NCI-H1694 (cell line): ENCODE measurements at places on chromosomes 11 and 22.

GRCh38 chr11:72738199-72739141, 13.7 kb downstream of the ARAP1 start:
- no peak for DNase-seq

GRCh38 chr11:105100981-105101630, 38.5 kb downstream of the CARD18 start:
- no peak for DNase-seq

DNA sequence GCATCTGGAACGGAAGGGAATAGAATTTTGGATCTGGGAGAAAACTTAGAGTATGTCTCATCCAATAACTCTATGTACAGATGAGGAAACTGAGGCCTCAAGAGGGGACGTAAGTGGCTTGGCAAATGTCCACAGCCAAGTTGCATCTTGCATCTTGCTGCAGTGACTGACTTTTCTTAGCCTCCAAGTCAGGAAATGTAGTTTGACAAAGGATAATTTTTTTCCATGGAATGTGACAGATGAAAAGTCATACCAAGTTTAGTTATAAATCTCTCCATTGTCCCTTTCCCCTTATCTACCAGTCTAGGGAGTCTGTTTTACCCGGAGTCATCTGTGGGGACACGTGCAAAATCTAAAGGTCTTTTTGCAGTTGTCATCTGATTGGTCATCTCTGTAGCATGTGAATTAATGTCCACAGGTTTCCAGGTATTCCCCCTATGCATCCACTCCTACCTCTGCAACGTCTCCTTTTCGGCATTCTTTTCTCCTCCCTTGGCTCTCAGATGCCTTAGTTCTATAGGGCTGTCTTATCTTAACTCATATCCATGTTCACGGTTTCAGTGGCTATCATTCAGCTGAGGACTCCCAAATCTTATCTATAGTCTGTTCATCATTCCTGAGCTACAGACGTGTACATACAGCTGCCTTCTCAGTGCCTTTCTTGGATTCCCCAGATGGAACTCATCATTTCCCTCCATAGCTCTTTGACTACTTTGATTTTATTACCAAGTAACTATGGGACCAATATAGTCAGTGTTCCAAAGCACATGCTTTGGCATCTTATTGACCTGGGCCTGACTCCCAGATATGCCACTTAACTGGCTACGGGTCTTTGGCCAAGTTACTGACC, 139.5 kb upstream of the TIMP3 start:
- DNase-seq, result no peak

DNA sequence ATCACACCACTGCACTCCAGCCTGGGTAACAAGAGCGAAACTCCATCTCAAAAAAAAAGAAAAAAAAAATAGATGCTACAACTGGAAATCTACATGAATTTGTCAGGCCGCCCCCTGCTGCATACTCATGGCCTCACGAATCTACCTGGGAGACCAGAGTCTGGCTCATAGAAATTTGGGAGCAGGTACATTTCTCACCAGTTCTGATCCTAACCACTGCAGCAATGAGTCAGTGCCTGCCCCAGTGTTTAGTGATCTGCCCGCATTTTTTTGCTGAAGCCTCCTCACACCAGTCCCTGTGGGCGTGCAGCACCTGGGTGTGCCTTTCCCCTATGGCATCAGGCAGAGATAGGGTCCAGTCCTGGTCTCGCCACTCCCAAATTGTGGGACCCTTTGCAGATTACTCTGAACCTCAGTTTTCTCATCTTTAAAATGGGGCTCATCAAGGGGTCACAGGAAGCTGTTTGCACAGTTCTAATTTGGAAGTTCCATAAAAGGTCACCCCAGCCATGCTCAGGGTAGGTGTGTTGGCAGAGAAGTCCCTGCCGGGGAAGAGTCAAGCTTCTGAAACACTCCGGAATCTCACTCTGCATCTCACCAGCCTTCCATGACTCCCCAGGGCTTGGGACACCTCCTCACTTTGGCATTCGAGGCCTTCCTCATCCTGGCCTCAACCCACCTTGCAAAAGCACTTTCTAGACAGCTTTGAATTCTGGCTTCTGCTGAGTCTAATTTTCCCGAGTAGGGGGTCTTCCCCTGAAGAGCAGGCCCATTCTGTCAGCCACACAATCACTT, 39.3 kb upstream of the LINC01488 start:
- no peak for DNase-seq

- DNase-seq, result no peak
Observed at GRCh38 chr11:59875856-59876519, 2.6 kb upstream of the OOSP3 start.

- DNase-seq, result no peak
Observed at GRCh38 chr11:129006161-129006560, 63.5 kb upstream of the TP53AIP1 start.

DNA sequence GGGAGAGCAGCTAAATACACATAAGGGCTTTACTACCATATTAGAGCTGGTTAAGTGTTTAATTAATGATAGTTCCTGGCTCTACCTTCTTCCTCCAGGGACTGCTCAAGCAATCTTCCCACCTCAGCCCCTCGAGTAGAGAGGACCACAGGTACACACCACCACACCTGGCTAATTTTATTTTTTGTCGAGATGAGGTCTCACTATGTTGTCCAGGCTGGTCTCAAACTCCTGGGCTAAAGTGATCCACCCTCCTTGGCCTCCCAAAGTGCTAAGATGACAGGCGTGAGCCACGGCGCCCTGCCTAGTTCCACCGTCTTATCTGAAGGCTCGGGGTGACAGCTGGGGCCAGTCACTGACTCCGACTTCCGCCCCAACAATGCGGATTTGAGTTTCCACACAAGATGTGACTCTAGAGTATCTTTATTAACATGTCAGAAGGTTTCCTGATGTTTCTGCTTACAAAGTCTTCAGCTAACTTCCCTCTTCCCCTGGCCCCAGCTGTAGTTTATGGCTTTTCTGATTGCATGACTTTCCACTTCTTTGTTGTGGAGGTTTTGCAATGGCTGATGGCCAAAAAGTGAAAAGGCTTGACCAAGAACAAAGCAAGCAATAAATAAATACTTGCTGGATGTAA, 16.8 kb downstream of the TPST2 start:
- no peak for DNase-seq

GRCh38 chr11:26677566-26677965, 44.3 kb downstream of the SLC5A12 start:
- DNase-seq, result no peak

DNA sequence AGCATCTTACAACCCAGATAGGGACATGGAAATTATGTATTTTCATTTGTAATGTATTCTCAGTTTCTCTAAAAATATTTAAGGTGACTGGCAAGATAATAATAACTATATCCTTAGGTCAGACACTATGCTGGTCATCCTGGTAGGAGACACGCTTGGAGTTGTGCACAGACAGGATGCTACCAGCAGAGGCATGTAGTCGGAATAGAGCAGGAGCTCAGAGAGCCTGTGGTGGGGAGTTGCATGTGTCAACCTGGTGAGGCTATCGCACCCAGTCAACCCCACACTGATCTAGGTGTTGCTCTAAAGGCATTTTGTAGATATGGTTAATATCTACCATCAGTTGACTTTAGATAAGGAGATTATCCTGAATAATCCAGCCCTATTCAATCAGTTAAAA, 318.5 kb downstream of the MIAT start:
- DNase-seq, result no peak

DNA sequence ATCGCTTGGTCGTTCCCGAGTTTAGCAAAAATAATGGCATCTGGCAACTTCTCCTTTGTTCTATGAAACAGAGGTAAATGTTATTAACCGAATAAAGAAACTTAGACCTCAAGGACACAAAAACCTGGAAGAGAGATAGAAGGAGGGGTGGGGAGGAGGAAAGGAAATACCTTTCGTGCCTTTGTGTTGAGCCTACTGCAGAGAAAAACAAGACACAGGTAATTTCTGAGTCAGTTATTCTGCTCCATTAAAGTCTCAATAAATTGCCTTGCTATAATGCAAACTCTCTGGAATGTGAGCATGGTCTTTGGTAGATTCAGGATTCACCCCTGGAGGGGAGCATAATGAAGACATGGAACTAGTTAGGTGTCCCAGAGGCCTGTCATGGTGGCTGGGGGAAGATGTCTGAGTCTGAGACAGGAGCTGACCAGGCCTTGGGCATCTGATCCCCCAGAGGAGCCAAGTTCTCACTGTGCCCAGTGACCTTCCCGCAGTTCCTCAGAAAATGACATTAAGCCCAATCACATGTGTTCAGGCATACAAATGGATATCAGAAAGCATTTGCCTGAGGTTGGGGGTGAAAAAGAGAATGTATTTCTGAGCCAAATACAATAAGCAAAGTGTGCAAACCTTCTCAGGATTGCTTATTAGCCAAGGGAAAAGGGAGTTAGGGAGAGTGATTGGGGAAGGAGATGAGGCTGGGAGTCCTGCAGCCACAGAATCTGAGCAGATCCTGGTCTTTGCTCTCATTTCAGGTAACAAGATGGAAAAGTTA, 72.6 kb upstream of the CADM1 start:
- no peak for DNase-seq

- DNase-seq, result no peak
Observed at GRCh38 chr22:39182478-39183030, 30.1 kb upstream of the CBX7 start.

GRCh38 chr22:41919357-41920224, 4.7 kb upstream of the SHISA8 start:
- DNase-seq, result no peak

DNA sequence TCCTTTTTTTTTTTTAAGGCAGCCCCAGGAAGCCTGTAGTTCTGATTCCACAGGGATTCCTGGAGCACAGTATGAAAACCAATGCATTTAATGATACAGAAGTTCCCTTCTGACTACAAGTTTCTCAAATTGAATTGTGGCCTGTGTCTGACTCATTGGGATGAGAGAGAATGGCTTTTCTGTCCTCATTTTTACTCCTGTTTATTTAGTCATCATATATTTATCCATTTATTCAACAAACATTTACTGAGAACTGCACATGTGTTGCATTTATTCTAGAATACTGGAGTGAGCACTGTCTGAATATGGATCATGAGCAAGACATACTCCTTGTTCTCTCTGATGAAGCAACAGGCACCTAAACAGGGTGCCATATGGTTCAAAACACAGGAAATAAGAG, 231.2 kb downstream of the NTM start:
- no peak for DNase-seq

GRCh38 chr11:4610258-4610935, 2.4 kb upstream of the TRIM68 start:
- DNase-seq, result no peak

DNA sequence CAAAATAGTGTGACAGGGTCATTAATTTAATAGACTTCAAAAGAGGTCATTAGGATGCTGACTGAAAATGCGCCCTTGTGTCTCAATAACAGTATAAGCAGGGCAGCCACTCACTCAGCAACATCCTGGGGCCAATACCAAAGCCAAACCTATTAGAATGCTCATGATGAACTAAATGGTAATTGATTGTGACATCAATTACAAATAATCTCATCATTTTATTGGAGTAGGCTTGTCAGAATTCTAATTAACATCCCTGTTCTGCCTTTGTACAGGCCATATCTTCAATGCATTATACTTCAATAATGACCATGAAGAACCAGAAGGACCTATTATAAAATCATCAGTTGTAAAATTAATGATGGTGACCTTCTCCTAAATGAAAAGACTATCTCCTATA, 64.2 kb downstream of the DNAJC24 start:
- no peak for DNase-seq

GRCh38 chr11:20055312-20055711, 105.0 kb downstream of the DBX1 start:
- peak; percentile 31 for DNase-seq

GRCh38 chr11:119993722-119994121, 144.2 kb downstream of the TRIM29 start:
- DNase-seq, result no peak

GRCh38 chr22:35076630-35077029, 10.7 kb downstream of the ISX start:
- no peak for DNase-seq

- DNase-seq, result no peak
Observed at GRCh38 chr11:47946682-47947559, 33.4 kb upstream of the PTPRJ start.

DNA sequence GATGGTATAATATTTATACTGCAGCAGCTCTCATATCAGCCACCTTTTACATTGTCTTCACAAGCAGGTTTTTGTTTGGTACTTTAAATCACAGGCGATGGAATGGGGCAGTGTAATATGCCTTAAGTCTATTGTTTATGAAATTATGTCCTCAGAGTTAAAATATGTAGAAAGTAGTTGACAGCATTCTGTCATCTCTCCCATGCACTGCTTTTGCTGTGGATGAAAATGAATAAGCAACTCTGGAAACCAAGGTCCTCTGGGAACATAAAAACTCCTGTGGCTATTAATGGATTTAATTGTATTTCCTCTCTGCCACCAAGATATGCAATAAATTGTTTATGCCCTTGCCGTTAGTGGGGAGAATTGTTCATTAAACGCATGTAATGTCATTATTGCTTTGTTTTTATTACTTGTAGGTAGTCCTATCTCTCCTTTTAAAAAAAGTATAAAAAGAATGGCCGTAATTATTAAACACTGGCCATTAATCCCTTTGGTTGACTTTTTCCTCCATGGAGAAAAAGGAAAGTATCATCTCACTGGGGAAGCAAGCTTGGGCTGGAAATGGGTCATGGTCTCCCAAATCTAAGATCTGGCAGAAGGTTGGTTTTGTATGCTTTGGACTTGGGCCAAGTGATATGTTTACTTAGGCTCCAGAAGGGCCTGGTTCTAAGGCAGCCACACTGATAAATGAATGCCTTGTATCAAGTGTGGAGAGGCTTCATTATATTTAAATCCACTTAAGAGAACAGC, 13.1 kb downstream of the PACS1 start:
- peak; percentile 14 for DNase-seq

GRCh38 chr11:126502159-126502558, 146.7 kb downstream of the ST3GAL4 start:
- DNase-seq, result no peak

DNA sequence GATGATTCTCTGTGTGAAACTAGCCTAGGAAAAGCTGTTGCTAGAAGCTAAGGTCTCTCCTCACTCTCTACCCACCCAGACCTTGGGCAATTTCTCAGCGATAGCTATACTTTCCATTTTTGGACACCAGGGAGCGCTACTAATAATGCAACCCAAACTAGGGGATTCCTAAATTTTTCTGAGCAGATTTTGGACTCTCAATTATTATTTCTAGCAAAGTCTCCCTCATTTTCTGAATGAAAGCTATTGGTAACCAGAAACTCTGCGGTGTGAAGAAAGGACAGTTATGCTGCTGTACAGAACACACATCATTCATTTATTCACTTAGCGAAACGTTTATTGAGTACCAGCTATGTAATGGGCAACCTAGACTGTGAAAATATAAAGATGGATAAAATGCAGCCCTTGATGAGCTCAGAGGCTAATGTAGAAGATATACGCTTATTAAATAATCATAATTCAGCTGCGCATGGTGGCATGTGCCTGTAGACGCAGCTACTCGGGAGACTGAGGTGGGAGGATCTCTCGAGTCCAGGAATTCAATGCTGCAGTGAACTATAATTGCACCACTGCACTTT, 6.1 kb upstream of the STIM1 start:
- peak; percentile 58 for DNase-seq
